Dorsolateral prefrontal cortex (tissue), 122 donors: ENCODE measurements at places on chromosomes 6 and 20.

GRCh38 chr6:170182781-170183120 is 108.1 kb downstream of the DLL1 start:
- DNase-seq: no peak

- DNase-seq: no peak
Observed at GRCh38 chr6:79984261-79984660, 20.2 kb upstream of the TTK start.

DNA sequence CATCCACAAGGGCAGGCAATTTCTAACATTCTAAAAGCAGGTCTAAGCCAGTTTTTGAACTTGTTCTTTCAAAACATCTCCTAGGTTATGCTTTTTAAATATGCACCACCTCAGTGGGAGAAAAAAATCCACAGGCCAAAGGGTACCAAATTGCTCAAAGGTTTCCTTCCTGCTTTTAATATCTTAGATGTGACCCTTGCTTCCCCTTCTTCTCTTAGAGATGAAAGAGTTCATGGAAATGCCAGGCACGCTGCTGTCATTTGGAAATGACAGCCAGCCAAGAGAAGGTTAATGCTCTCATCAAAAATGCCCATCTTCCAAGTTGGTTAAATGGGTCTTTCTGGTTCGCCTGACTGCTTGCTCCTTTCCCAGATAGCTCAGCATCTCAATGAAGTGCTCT is 497.1 kb downstream of the CD83 start:
- no peak for DNase-seq

DNA sequence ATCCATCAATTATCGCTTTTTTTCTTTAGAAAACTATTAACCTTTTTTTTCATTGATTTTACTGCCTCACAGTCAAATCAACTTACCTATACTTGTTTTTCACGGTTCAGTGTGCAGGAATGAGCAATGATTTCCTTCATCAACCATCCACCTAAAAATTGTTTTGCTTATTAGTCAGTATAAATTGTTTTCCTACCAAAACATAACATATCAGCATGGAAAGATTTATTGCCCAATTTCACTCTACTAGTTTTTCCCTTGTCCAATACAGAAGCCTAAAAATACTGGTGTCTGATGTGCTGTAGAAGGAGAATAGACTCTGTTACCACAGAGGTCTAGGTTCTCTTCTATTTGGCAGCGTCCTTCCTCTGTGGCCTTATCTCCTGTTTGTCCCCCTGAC is 558.2 kb upstream of the CITED2 start:
- no peak for DNase-seq

DNA sequence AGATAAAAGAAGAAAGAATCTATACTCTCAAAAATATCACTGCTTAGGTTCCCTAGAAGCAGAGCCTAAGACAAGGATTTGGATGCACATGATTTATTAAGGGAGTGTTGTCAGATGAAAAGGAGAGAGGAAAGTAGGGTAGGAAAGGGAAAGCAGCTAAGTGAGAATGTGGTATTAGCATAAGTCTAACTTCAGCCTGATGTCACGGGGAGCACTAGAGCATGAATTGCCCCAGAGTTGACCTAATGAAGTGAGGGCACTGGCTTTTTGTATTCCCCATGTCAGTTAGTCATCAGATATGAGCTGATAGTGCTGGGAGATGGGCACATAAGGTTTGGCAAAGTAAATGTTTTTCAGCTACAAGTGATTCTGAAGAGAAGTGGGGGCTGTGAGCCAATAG is 129.0 kb upstream of the THEMIS start:
- no peak for DNase-seq

GRCh38 chr6:21323577-21323976 is 270.0 kb upstream of the SOX4 start:
- DNase-seq: no peak

- DNase-seq: no peak
Observed at GRCh38 chr6:46221222-46221793, 50.5 kb upstream of the ENPP5 start.

GRCh38 chr6:51314965-51315364 is 496.3 kb downstream of the TFAP2B start:
- no peak for DNase-seq
